Stimulated activated CD4-positive, alpha-beta T cell treated with anti-CD3 and anti-CD28 coated beads, TNF-alpha, amount 100 ng/mL, for 48 hours (primary cell): ENCODE measurements at places on chromosomes 6 and 20.

DNA sequence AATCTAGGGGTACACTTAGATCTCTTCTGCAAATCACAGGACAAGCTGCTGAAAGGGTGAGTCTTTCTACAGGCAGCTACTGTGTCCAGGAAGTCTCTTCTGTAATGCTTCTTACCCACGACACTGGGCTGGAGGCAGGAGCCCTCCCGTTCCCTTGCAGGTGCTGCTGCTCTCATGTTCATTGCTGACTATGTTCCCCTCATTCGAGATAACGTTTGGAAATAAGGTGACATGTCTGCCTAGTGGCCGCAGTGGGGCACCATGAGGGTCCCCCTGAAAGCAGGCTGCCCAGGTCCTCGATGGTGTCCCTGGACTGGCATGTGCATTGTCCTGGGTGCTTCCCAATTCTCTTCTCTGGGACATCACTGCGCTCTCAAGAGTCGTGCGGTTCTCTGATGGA lies 74.7 kb downstream of the SYNJ2 start:
- no peak for DNase-seq

- no peak for DNase-seq
These were observed 131.3 kb downstream of the MTFR2 start for GRCh38 chr6:136118787-136119186.

GRCh38 chr6:3797231-3798054 lies 45.9 kb upstream of the PXDC1 start:
- DNase-seq = no peak

DNA sequence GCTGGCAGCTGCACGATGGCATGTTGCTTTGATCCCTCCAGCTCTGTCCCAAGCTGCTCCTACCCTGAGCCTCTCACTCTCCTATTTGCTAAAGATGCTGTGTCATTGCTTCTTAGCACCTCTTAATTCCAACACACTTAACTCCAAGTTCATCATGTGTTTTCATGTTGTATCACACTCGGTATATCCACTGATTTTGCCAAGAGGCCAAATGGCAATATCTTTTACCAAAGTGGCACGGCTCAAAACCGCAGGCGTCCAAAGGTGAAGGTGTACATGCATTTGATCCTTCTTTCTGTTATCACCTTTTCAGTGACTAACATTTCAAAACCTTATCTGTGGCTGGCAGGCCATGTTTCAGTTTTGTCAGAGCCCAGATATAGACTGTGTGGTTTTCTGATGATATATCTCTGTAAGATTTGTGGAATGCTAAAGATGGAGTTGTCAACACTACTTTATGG lies 217.0 kb downstream of the TBX18 start:
- no peak for DNase-seq

DNA sequence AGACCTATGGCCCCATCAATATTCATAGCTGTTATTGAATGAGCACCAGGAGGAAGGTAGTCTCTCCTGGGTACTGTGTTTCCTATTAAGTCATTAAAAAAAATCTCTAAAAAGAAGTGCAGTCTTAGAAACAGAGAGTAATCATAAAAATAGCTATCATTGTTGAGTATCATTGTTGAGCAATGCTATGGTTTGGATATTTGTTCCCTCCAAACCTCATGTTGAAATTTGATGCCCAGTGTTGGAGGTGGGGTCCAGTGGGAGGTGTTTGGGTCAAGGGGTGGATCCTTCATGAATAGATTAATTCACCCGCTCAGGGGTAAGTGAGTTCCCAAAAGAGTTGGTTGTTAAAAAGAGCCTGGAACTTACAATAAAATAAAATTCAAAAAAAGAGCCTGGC lies 88.1 kb upstream of the IYD start:
- no peak for DNase-seq

DNA sequence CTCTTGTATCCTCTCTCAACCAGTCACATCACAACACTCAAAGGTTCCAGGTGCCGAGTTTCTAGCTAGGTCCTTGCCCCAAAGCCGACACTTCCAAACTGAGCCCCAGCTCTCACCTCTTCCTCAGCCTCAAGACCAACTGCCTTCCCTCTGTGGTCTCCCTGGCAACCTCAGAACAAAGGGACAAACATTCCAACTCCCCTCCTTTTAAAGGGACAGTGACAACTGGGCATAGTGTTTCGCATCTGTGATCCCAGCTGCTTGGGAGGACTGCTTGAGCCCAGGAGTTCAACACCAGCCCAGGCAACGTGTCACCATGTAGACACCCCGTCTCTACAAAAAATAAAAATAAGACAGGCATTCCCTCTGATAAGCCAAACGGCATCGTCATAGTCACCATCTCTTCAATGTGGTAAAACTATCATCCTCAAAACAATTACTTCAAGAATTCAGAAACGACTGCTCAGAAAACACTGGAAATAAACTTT lies 11.3 kb downstream of the DIDO1 start:
- DNase-seq = no peak

DNA sequence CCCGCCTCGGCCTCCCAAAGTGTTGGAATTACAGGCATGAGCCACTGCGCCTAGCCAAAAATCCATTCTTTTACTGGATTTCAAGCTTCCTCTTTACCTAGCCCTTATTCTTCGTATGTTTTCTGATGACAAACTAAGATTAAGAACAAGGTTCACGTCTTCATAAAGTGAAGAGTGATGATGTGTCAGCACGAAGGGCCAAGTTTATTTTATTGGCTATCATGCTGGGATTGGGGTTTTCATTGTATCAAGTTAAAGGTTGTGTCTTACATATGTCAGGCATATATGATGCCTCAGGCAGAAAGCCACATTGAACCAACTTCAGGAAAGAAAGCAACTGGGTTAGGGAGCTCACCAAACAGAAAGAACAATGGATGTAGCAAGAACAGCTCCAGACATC lies 19.7 kb upstream of the SLC17A3 start:
- DNase-seq = no peak

GRCh38 chr6:84082689-84083265 lies 49.2 kb downstream of the MRAP2 start:
- no peak for DNase-seq

- no peak for DNase-seq
These were observed 15.7 kb downstream of the NRSN2 start for GRCh38 chr20:362271-363254.
